Cerebellar nuclear complex (tissue), 1 donor: ENCODE measurements at places on chromosomes 1 and 21.

GRCh38 chr1:5814046-5814619 is 178.1 kb downstream of the NPHP4 start:
- DNase-seq, result no peak

- DNase-seq, result no peak
These were observed 1.9 kb downstream of the AMPD2 start for GRCh38 chr1:109621379-109622136.

DNA sequence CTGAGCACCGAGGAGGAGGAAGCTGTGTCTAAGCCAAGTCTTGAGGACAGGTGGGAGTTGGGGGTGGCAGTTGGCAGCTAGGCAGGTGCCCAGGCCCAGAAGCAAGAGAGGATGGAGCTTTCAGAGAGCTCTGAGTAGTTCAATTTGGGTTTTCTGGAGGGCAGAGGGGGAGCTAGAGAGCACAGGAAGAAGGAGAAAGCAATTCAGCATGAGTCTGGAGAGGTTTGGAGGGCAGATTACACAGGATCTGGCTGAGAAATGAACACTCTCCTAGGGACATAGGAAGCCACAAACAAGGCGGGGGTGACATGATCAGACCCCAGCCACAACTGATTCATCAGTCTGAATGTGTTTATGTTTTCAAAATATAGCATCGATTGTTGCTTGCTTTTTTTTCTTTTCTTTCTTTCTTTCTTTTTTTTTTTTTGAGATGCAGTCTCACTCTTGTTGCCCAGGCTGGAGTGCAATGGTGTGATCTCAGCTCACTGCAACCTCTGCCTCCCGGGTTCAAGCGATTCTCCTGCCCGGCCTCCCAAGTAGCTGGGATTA is 23.8 kb downstream of the PTPRF start:
- no peak for DNase-seq

GRCh38 chr1:40848530-40849189 is 13.5 kb downstream of the CITED4 start:
- DNase-seq, result no peak

DNA sequence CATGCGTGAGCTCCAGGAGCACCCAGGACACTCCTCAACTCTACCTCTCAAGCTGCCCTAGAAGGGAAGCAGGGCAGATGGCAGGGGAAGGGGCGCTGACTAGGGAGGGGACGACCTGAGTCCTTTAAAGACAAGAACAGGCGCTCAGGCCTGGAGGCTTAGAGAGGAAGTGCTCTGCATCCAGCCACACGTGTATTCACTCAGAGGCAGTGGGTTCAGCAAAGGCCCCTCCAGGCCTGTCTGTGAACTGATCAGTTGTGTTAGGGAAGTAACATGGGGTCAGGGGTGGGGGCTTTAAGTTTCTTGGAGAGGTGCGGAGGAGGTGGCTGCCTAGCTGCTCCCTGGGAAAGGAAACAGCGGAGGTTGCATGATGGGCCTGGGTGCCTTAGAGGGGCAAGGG is 37.1 kb upstream of the ARF1 start:
- DNase-seq, result no peak

DNA sequence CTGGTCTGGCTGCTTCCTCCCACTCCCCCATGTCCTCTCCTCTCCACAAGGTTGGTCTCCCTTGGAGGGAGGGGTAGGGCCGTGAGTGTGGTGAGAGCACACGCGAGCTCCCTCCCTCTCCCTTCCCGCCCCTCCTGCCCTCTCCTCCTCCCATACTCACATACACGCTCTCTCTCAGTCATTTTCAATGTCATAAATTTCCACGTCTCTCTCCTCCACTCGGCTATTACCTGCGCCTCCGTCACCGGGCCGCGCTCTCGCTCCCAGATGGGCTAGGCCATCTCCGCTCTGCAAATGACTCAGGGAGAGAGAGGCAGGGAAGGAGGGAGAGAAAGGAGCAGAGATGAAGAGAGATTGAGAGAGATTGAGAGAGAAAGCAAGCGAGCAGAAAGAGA is 36.7 kb upstream of the DMBX1 start:
- no peak for DNase-seq

GRCh38 chr1:61056196-61056572 is 26.2 kb upstream of the NFIA start:
- DNase-seq, result no peak

DNA sequence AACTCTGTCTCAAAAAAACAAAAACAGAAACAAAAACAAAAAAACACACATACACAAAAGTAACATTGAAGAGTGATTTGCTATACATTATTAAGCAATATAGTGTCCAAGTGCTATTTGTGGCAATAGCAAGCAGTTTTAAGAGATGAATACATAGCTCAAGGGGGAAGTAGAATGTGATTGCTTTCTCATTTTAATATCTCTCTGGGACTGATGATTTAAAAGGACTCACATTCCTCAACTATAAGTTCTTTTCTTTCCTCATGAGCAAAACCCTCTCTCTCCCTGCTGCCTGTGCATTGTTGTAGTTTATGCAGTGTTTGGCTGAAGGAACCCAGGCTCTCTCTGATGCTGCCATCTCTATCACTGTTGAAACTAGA is 47.0 kb upstream of the CSF1 start:
- no peak for DNase-seq

GRCh38 chr1:107405236-107405635 is 264.4 kb downstream of the NTNG1 start:
- no peak for DNase-seq

DNA sequence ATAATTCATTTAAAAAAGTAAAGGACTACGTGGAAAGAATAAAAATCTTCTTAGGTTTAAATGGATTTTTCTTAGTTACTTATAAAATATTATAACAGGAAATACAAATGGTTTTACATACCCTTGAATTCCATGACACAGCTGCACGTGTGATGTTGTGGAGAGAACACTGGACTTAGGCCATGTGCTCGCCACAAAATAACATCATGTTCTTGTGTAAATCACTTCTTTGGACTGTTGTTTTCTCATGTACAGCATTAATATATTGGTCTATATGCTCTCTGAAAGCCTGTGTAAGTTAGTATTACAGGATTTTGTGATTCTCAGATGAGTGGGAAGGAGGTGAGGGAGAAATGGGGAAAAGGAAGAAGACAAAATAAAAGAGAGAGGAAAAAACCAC is 228.2 kb downstream of the DNM3 start:
- DNase-seq, result no peak

- no peak for DNase-seq
These were observed 953.1 kb upstream of the ADGRL4 start for GRCh38 chr1:79959635-79960034.

- no peak for DNase-seq
These were observed 148.3 kb downstream of the PCBP3 start for GRCh38 chr21:45791562-45792418.

GRCh38 chr1:15062479-15063099 is 91.0 kb upstream of the TMEM51 start:
- DNase-seq, result no peak
